ENCODE measurements at places on chromosomes 11 and 22.

DNA sequence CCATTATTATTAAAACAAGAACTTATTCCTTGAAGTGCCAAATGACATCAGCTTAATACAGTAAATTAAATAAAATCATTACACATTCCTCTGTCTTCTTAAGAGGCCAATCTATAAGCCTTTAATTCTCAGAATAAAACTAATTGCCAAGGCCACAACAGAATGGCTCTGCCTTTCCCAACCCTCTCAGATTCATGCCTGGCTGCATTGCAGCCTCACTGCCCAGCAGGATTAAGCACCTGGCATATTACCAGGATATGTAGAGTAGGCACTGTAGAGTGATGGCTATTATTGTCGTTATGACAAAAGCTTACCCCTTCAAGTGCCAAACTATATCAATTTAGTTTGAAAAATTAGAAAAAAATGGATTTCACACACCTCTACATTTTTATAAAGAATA is 9.4 kb upstream of the CALCA start:
- no peak for DNase-seq

- DNase-seq, result no peak
These were observed 14.7 kb downstream of the ZBTB44 start for GRCh38 chr11:130299978-130300377.

- peak; percentile 50 for DNase-seq
These were observed 11.2 kb downstream of the DPP3 start for GRCh38 chr11:66491315-66491935.

DNA sequence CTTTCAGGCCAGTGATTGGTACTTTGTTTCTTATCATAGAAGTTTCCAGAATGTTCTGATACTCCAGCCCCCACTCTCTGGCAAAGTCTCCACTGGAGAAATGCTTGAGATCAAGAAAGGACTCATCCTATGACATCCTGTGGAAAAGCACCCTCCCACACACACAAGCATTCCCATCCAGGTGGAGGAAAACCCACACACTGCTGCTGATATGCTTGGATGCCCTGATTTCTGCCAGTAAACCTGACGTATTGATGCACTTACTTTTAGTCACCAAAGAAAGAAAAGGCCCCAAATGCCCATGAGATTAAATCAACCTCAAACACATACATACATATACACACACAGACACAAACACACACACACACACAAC is 9.2 kb upstream of the SLC5A12 start:
- DNase-seq, result no peak

DNA sequence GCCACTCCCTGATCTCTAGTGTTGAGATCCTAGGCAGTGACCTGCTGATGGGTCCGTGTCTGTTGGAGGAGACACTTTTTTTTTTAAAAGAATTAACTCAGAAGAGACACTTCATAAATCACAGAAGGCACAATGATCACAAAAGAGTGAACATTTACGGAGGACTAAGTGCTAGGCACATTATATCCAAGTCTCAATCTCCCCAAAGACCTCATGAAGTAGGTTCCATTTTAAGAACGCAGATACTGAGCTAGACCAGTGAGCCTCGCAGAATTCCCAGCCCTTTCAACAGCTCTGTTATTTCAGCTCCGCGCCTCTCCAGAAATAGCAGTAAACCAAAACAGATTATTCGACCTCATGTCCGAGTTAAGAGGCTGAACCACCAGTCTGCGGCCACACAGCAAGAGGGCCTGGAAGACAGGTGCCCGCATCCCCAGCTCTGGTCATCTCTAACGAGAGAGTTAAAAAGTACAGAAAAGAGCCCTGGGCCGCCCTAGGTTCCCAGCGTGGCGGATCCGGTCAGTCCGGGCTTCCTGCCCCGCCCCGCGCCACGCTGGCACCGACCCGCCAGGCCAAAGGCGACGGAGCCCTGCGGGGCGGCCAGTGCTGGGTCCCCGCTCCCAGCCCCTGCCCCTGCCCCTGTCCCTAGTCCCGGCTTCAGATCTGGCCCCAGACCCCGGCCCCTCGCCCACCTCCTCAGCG is 612 bp downstream of the XBP1 start:
- DNase-seq, result peak; percentile 24

- DNase-seq, result no peak
These were observed 72.6 kb downstream of the CCDC34 start for GRCh38 chr11:27290261-27291050.

DNA sequence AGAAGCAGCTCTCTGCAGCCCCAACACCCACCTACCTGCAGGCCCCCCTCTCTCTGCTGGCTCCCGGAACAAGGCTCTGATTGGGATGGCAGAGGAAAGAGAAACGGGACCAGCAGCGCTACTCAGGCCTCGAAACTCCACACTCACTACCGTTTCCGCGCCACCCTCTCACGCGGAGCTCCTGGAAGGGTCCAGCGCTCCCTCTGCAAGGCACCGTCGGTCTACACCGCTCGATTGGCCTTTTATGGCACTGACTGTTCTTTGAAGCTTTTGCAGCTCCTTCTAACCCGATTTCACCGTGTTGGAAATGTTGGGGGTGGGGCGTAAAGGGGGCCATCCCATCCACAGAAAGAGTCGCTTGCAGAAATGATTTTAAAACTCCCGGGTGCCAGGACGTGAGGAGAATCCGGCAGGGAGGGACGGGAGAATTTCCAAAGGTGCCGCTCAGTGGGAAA is 323 bp upstream of the PANX1 start:
- no peak for DNase-seq

- no peak for DNase-seq
These were observed 101.4 kb upstream of the C11orf87 start for GRCh38 chr11:109320595-109320994.

- DNase-seq, result no peak
These were observed 38.0 kb downstream of the EXT2 start for GRCh38 chr11:44133335-44133946.

DNA sequence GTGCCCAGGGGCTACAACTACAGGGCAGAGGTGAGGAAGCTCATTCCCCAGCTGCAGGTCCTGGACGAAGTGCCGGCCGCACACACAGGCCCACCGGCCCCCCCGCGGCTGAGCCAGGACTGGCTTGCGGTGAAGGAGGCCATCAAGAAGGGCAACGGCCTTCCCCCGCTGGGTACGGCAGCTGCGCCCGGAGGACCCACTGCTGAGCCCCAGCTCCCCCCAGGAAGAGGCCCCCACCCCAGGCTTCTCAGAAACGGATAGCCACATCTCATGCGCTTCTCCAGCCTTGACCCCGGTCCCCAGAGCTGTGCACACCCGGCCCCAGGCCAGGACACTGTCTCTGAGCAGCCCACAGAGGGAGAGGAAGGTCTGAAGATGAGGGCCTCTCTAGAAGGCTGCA is 9.4 kb downstream of the LMNTD2 start:
- DNase-seq, result no peak

DNA sequence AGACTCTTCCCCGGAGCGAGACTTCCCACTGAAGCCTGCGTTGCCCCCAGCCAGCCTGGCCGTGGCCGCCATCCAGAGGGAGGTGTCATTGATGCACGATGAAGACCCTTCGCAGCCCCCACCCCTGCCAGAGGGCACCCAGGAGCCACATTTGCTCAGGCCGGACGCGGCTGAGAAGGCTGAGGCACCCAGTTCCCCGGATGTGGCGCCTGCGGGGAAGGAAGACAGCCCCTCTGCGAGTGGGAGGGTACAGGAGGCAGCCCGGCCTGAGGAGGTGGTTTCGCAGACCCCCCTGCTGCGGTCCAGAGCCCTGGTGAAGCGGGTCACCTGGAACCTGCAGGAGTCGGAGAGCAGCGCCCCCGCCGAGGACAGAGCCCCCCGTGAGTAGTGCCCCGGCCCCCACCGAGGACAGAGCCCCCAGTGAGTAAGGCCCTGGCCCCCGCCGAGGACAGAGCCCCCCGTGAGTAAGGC is 6.4 kb downstream of the IRF7 start:
- DNase-seq, result no peak

DNA sequence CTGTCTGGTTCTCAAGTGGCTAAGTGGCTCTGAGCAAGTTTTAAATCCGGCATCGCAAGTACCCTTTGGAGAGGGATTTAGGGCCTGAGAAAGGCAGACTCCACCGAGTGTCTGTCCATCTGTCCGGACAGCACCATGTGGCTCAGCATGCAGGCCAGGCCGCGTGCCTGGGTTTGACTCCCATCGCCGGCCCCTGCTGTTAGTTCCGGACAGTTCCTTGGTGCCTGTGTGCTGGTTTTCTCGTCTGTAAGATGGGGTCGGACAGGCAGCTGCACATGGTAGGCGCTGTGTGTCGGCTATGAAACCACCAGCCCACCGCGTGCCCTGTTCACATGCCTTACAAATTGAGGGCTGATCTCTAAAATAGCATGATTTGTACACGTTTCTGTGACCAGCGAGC is 31.0 kb downstream of the NUP50 start:
- no peak for DNase-seq

GRCh38 chr11:70487756-70488155 is 89.4 kb downstream of the CTTN start:
- no peak for DNase-seq

DNA sequence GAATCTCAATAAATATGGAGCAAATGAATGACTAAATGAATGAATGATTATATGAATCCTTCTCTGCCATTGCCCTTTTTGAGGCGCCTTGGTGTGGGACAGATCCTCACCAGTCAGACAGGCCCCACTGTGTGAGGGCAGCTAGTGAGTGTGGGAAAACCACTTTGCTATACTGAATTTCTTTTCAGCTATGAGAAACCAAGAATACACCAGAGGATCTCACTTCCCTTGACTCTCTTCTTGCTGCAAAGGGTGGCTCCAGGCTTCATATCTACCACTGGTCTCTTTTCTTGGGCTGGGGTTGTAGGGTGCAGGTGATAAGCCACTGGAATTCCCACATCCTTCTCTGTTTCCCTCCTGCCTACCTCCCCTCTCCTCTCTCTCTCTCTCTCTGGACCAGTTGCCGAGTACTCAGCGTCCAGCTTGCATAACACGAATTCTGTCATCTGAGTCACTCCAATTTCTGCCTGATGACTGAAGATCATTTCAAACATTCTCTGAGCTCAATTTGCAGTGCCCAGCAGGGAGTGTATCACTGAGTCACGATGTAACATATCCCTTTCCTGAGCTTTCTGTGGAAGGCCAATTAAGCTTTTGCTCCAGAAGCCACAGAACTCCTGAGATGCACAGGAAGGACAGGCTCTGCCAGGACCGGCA is 304.3 kb upstream of the NCAM1 start:
- DNase-seq, result no peak

- DNase-seq, result peak; percentile 26
These were observed 21.5 kb downstream of the LRP4 start for GRCh38 chr11:46896719-46897406.

GRCh38 chr11:47539681-47540039 is 13.3 kb downstream of the CELF1 start:
- no peak for DNase-seq

DNA sequence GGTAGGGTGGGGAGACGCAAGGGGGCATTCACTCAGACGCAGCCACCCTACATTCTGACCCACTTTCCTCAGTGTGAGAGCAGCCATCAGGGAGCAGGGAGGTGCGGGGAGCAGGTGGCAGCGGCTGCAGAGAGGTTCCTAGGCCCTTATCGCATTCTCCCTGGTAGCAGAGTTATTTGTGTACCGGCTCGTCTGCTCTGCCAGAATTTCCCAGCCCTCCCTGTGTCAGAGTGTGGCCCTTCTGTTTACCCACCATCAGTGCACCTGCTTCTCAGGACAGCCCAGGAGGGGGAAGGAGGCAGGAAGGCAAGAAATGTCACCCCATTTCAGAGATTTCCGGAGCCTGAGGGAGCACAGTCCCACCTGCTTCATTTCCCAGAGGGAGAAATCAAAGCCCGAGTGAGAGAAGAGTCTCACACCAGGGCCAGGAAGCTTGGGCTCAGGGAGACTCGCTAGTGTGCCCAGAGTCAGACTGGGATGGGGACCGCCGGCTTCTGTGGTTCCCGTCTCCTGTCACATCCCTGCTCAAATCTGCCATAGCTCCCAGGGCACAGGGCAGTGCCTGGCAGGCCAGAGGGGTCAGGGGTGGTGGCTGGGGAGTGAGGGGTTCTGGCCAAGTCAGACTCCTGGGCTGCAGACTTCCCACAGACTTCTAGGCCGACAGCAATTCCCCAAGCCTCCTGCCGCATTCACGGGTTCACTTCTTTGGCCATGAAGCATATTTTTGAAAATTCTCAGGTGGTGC is 49.7 kb downstream of the ARRB1 start:
- no peak for DNase-seq

DNA sequence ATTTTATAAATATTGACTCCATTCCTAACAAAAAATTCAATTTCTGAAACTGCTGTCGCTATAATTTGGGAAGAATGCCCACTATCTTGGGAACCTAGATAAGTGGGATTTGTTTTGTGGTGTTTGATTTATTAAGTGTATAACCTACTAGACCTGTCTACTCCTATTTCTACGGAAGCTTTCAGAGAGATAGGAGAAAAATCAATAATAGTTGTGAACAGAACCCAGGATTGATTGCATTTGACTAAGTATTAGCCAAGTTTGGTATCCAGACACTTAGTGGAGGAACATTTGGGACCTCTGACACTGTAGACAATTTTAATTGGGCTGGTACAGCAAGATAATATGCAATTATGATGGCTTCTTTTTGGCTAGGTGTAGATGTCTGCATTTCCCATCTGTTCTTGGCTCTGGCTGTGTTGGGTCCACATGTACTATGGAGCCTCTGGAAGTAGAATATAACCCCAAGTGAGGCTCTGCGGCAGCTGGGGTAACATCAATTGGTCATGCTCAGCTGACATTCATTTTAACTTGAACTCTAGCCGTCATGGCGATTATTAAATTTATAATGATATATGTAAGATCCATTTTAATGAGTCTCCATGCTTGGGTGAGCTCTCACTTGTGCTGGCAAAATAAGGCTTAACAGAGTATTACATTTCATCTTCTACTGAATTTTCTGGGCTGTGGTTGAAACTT is 111.5 kb upstream of the E2F8 start:
- no peak for DNase-seq

- DNase-seq, result no peak
These were observed 66.4 kb downstream of the LRRC32 start for GRCh38 chr11:76604081-76604625.

- DNase-seq, result no peak
These were observed 301.8 kb upstream of the FAT3 start for GRCh38 chr11:91922846-91923245.
